SHP77 (cell line): ENCODE measurements at places on chromosomes 4 and X.

DNA sequence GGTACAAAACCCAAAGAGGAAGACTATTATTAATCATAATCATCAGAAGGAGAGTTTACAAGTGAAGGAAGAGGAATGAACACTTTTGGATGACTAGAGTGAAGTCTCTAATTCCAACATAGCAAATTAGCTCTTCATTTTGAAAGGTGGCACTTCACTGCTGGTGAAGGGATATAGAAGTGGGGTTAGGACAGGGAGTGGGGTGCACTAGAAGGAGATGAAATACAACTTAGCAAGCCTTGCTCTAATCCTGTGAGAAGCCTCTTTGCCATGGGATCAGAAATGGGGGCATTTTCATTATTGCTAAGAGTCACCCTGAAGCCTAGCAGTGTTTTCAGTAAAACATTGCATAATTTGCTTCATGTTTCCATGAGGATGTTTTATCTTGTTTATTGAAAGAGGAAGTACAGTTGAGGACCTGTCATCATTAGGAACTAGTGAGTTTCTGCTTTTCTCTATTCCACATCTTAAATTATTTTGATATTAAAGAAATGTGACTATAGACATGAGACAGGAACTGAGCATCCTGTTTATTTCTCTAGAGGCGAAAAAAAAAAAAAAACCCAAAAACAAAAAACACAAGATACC is 9.3 kb upstream of the GRPR start:
- DNase-seq = no peak

DNA sequence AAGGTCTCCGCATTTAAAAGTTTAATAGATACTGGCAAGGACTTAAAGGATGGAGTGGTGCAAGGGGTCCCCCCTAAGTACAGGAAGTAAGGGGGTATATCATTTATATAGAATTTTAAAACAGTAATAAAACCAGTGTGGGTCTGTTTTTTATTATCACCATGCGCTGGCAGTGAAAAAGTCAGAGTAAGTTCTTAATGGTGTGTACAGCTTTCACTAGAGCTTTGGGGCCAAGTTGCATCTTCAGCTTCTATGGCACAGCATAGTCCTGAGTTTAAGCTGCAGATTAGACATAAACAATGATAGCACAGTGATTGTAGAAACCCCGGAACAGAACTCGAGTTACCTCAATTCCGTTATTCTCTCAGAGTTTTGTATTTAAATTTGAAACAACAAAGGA is 27.6 kb downstream of the RHOH start:
- DNase-seq = no peak

- DNase-seq = no peak
Observed at GRCh38 chrX:9656277-9656676, 109.4 kb downstream of the GPR143 start.

- no peak for DNase-seq
Observed at GRCh38 chr4:1768367-1769034, 24.6 kb upstream of the FGFR3 start.

DNA sequence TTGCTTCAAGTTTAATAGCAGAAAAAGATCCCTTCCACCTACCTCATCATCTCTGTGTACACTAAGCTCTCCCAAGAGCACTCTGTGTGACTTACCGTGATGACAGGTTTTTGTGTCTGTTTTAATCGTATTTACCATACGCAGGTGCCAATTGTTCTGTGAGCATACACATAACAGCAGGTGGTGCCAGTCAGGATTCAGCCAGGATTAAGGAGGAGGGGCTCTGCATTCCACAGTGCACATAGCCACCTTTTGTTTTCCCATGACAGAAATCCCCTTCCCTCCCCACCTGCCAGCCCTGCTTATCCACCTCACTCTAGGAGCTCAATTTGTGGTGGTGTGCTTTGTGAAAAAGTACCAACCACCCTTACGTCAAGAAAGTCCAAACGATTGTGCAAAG is 14.8 kb downstream of the ANK2 start:
- DNase-seq = peak; percentile 89

- DNase-seq = no peak
Observed at GRCh38 chrX:63514569-63515080, 163.5 kb upstream of the SPIN4 start.

DNA sequence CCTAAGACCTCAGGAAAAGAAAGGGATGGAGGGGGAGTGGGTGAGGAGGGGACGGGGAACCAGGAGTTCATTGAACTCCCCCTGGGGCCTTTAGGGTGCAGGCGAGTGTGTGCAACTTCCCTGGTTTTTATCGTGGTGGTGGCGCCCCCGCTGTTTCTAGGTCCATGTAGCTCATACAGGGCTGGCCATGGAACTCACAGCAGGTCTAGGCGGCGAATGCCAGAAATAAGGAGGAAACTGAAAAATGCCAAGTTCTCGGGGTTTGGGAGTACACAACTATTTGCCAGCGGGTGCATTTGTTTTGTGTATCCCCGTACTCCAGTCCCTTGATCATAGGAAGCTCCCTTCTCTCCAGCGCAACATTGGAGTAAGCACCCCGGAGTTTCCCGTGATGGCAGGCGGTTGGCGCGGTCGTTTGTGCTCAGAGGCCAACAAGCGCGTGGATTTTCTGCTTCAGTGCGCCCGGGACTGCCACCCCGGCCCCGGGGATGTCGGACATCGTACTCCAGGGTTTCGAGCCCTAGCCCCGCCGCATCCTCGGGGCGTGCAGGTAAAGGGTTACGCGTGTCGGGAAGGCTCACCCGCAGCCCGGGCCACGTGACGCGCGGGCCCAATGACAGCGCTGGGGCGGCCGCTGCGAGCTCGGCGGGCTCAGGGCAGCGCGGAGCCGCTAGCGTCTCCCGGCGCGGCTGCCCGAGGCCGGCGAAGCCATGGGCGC is 208.9 kb downstream of the NWD2 start:
- DNase-seq = no peak

DNA sequence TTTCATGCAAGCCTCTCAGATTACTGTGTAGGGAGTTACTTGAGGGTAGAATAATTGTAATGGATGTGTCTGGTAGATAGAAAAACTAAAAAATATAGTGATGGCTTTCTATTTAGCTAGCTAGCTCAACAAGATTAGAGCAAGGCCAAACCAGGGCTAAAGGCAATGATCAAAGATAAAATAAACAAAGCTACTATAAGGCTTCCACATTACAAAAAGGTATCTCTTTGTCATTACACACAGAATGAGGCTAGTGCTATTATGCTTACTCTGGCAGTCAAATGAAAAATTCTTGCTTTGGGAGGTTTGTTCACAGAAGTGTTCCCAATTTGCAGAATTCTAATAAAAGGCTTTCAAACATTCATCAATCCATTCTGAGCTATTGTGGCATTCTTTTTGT is 121.6 kb upstream of the HTR2C start:
- no peak for DNase-seq

- no peak for DNase-seq
Observed at GRCh38 chrX:44946771-44947170, 73.8 kb downstream of the KDM6A start.

GRCh38 chr4:36704289-36704688 is 422.9 kb downstream of the DTHD1 start:
- DNase-seq = no peak

DNA sequence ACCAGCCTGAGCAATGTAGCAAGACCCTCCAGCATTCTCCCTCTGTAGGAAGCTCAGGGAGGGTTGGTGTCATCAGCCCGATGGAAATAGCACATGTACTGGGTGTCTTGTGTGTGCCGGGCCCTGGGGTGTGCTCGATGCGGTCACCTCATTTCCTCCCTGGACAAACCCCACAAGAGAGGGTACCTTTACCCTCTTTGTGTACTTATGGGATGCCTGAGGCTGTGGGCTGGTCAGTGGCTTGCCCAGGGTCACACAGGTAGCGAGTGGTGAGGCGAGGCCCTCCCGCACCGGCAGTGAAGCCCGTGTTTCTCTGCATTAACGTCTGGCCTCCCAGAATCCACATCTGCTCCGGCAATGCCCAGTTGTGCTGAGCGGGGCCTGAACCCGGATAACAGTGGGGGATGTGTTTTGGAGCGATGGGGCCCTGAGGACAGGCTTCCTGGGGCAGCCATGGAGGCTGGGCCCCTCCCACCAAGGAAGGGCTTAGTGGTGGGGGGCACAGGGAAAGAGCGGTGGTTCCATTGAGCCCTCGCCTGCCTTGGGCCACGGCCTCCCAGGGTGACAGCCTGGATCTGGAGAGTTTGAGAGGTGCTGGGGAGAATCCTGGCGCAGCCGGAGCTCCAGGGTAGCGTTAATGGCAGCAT is 8.1 kb downstream of the PSAPL1 start:
- DNase-seq = no peak

GRCh38 chr4:108054025-108054638 is 64.4 kb downstream of the HADH start:
- no peak for DNase-seq

- DNase-seq = no peak
Observed at GRCh38 chrX:77640702-77641101, 145.3 kb downstream of the ATRX start.

DNA sequence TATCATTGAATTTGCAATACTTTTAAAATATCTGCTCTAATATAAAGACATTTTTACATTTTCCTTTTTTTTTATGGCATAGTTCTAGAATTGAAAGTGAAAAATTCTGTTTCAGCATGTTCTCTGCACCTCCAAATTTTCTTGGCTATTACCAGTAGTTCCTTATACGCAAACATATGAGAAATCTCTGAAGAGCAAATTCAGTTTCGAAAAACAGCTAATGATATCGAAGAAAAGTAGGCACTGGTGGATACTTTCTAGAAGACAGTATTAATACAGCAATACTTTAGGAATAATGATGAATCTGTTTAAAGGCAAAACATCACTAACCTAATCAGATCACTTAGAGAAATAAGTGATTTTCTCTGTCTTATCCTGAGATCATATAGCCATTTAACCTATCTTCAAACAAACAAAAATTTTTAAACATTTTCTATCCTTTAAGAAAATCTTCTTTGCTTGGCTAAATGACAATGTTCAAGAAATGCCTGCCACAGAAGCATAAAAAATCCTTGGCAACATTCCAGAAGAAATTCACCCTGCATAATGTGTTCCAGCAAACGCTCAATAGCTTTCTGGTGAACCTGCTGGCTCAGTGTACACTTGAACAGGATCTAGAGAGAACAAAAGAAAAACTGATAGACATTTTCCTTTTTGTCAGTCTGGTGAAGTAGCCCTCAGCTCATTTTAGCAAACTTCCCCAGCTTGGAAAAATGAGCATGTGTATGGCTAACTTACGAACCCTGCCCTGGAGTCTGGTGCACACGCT is 51.2 kb upstream of the KLF3 start:
- DNase-seq = no peak

GRCh38 chr4:122606364-122607043 is 14.4 kb downstream of the IL21 start:
- no peak for DNase-seq

DNA sequence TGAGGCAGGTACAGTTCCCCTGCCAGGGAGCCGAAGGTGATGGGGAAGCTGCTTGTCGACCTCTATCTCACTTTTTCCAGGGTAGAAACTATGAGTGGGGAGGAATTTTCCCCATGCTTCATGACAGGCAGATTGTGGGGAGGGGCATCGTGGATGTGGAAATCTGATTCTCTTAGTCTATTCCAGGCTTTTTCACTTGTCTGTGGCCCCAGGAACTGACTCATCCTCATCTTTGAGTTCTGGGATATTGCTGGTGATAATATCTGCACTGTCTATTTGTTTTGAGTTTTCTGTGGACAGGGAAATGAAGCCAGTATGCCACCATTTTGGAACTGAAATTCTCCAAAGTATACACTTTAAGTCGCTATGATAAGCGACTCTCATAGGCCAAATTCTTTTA is 7.6 kb upstream of the TLR2 start:
- DNase-seq = no peak

GRCh38 chrX:82734140-82734539 is 774.0 kb upstream of the POU3F4 start:
- no peak for DNase-seq

DNA sequence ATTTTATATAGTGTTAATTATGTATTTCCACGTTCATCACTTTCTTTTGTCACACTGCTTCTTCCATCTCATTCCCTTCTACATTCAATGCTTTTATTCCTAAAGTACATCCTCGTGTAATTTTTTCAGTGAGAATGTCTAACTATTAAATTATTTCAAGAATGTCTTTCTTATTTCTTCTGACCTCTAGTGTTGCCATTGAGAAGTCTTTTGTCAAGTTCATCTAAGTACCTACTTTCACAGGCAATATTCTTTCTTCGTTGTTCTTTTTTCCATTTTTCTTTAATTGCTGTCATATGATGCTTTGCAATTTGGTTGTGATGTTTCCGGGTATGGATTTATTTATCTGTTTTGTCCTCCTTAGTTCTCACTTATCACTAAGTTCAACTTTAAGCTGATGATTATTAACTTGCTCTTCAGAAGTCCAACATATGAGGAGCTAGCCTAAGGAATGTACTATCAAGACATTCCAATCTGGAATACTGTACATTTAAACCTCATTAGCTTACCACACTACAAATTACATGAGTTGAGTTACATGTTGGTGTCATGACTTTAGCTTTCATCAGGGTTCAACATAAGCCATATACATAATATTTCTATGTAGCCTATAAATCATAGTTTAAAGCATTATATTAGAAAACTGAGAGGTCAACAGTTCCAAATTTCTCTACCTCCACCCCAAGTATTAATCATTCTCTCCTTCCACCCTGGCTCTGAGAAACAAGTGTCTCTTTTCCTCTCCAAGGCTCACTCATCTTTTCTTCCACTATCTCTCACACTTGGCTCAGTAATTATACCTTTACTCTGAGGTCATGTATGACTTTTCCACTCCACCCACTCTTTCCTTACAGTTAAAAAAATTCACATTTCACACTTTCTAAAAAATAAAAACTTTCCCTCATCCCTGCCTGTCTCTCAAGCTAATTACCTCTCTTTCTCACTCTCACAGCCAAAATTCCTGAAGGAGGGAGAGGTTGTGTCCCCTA is 81.5 kb downstream of the COX18 start:
- DNase-seq = no peak

- no peak for DNase-seq
Observed at GRCh38 chr4:39178706-39179105, 3.6 kb upstream of the WDR19 start.

GRCh38 chr4:14924076-14924811 is 78.0 kb upstream of the CPEB2 start:
- DNase-seq = no peak

GRCh38 chr4:39255266-39255665 is 72.9 kb downstream of the WDR19 start:
- DNase-seq = no peak

GRCh38 chr4:55410431-55410830 is 14.7 kb downstream of the TMEM165 start:
- DNase-seq = no peak

- no peak for DNase-seq
Observed at GRCh38 chr4:119268466-119268865, 53.5 kb downstream of the FABP2 start.

GRCh38 chrX:150605603-150606002 is 37.2 kb downstream of the MTM1 start:
- no peak for DNase-seq

DNA sequence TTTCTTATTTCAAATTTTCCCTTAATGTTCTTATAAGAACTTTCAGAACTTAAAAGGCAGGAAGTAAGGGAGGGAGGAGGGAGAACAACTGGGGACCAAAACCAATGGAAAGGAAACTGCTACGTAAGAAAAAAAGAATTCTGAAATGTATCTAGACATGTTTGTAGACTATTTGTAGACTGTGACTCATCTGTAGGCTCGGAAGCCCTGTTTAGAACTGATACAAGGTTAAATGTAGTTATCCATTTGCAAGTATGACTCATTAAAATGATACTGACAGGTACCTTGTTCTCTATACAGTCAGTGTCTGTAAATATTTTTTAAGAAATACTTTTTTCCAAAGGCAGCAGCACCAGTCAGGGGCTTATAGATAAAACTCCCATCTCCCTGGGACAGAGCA is 202.0 kb downstream of the DHX15 start:
- no peak for DNase-seq
